ENCODE measurements at places on chromosomes 6 and 20.

GRCh38 chr6:1832844-1833787 is 223.4 kb downstream of the FOXC1 start:
- no peak for DNase-seq

GRCh38 chr6:56685102-56685733 is 42.5 kb upstream of the DST start:
- no peak for DNase-seq

DNA sequence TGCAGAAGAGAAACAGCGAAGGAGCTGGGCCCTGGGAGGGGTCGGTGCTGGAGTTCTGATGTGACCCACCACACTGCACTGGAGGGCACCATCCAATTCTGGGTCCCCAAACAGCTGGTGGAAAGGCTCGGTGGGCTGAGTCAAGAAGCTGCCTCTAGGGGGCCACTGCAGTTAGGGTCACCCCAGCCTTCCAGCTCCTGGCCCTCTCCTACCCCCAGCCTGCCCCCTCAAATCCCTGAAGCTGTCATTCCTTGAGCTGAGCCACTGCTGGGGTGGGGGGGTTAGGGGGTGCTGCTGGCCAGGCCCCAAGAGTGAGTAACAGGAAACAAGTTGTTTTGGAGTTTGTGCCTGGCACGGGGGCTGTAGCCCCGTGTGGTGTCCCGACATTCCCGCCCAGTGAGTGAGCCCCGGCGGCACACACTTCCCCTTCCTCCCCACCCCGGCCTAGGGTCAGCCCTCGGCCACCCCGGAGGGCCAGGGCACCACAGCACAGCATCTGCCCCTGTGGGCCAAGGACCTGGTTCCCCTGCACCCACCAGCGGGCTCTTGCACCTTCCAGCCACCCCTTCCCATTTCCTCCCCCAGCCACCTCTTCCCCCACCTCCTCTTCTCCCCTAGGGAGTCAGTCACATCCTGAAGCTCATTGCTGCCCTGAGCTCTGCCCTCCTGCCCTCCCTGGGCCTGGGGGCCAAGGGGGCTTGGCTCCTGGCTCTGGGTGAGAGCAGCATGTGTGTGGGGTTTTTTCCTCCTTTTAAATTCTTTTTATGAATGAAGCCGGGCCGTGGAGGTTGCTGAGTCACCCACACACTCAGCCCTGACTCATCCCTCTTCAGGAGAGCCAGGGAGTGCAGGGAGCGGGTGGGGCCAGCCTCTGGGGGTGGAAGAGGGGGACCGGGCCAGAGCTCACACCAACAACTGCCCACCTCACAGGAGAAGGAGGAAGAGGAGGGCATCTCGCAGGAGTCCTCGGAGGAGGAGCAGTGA is 4.6 kb downstream of the SMIM29 start:
- DNase-seq = peak; percentile 83

- DNase-seq = no peak
These were observed 290.4 kb downstream of the GRIK2 start for GRCh38 chr6:101683884-101684283.

DNA sequence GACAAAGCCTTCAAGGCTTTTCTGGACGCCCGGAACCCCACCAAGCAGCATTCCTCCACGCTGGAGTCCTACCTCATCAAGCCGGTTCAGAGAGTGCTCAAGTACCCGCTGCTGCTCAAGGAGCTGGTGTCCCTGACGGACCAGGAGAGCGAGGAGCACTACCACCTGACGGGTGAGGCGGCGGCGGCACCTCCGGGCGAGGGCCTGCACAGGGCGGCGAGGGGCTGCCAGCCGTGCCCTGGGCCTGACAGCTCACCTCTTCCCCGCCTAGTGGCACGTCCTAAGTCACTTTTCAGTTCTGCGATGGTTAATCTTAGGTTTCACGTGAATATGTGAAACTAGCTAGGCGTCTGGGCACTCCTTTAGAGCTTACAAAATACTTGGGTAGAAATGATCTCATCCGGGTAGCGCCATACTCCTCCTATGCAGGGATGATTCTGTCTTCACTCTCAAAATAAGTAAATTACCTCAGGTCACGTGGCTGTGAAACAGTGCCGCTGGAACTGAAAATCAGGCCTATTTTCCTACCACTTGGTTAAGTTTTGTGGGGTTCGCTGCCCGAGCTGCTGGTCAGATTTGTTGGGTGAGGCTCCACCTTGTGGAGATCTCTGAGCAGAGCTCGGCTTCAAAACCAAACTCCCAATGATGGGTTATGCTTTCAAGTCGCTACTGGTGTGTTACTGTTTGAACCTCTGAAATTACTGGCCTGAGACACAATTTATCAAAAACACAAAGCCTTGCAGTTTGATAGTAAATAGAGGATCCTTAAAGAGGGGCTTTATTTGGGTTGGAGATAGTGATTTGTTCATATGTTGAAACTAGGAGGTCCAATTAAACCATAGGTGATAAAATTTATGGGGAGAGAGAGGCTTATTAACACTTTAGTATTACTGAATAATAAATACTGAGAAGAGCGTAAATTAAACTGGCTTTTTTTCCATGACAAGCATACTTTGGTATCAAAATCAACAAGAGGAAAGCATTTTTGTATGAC is 15.5 kb upstream of the CLDN20 start:
- DNase-seq = peak; percentile 31
